ENCODE measurements at places on chromosomes 2 and 18. TPM values are rescaled to one million over a fixed set of nuclear protein-coding genes. Genes with fewer than 3 reads are reported as not detected.

DNA sequence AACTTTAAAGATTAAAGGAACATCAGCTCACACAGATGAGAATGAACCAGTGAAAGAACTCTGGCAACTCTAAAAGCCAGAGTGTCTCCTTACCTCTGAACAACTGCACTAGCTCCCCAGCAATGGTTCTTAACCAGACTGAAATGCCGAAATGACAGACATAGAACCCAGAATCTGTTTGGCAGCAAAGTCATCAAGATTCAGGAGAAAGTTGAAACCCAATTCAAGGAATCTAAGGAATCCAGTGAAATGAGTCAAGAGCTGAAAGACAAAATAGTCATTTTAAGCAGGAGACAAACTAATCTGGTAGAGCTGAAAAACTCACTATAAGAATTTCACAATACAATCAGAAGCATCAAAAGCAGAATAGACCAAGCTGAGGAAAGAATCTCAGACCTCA lies 72.0 kb downstream of the STRADB start:
- DNase-seq, result no peak

The SLC11A1 gene
- 0.19 TPM for total RNA-seq

GRCh38 chr2:101758001-101758400 lies 60.5 kb downstream of the MAP4K4 start:
- peak; percentile 26 for DNase-seq

The DTNB gene
- 31.2 TPM for total RNA-seq

The FHOD3 gene
- not detected for total RNA-seq

The ALPP gene
- not detected for total RNA-seq

DNA sequence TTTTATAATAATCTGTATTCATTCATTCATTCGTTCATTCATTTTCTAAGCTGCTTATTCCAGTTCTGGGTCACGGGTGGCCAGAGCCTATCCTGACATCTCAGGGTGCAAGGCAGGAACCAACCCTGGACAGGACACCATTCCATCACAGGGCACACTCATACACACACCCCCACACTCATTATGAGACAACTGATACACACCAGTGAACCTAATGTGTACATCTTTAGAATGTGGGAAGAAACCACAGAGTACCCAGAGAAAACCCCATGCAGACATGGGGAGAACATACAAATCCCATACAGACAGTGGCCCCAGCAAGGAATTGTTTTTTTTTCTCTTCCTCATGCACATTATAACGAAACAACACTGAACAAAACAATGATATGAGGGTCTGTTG lies 54.7 kb downstream of the RTN4 start:
- DNase-seq, result no peak

The CROCC2 gene
- total RNA-seq, result not detected

- peak; percentile 12 for DNase-seq
Observed at GRCh38 chr2:159968279-159968900, 94.0 kb downstream of the PLA2R1 start.

DNA sequence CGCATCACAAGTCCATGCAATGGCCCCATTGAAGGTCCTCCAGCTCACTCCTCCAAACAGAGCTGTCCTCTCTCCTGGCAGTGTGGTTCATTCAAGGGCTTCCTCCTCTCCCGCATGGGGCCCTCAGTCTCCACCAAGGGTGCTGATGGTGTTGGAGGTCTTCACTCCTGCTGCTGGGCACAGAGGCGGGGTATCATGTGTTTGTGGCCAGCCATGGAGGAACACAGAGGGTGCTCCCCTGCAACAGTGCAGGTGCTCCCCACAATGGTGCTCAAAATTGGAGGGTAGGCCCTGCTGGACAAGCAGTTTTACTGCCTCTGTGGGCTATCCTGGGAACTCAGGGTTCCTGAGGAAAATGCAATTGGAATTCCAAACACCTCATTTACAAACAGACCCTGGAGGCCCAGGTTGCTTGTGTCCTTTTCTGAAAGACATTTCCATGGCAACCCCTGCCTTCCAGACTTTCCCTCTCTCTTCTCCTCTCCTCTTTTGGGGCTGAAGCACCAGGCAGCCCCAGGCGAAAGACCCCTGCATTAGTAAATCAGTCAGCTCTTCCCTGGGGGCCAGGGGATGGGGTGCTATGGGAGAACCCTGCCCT lies 256.0 kb downstream of the HAUS1 start:
- DNase-seq, result no peak

The LRRC30 gene
- not detected for total RNA-seq

DNA sequence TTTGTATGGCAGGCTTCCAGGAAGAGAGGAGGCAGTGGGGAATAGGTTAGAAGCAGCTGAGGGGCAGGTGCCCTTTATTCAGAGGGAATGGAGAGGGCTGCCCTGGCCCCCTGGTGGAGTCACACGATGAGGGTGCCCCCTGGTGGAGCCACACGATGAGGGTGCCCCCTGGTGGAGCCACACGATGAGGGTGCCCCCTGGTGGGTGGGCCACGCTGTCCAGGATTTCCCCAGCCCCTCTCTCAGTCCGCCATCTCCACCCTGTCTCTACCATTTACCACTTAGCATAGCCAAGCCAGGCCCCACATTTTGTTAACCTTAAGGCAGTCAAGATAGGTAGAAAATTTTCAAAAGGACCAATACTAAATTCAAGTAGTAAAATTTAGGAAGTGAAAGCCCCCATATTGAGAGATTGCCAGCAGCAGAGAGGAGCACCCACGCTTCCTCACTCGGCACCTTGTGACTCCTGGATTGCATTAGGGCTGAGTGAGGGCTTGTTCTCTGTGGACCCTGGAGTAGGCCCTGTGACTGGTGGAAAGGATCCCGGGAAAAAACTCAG lies 10.4 kb upstream of the FAM228A start:
- DNase-seq, result peak; percentile 64

GRCh38 chr2:97992836-97993825 lies 2.6 kb downstream of the TMEM131 start:
- no peak for DNase-seq

The NLRC4 gene
- total RNA-seq, result 0.55 TPM

The FBXO36 gene
- total RNA-seq, result 2.1 TPM

GRCh38 chr2:148486655-148487054 lies 157.9 kb upstream of the EPC2 start:
- DNase-seq, result no peak

DNA sequence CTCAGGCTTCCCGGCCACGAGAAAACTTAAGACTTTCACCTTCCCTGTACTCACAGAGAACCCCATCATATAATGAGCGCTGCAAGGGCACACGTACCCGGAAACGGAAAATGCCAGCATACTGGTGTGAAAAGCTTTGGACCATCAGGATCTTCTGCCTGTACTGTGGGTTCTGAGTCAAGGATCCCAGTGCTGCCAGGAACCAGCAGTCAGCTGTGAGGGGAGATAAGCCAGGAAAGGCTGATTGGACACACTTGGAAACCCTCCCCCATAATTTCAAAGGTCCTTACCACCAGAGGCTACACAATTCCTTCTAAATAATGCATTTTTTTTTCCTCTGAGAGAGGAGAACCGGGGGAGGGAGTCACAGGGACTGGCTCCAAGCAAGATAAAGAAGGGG lies 31.4 kb downstream of the CAPN13 start:
- no peak for DNase-seq

DNA sequence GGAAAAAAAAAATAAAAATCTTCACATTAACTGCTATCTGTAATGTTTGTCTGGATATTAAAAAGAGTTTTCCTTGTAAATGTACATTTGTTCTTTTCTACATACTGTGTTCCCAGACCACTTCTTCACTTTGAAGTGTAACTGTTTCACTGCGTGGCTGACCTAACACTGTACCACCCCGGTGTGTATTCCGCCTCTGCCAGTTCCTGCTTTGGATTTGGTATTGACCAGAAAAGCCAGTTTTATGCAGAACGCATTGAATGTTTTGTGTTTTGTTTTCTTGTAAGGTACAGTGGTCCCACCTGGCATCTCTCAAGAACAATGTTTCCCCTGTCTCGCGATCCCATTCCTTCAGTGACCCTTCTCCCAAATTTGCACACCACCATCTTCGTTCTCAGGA lies 128.2 kb upstream of the IL1R2 start:
- no peak for DNase-seq

GRCh38 chr18:1585881-1586488 lies 681.3 kb downstream of the ADCYAP1 start:
- DNase-seq, result no peak

The RNF152 gene
- total RNA-seq, result 0.39 TPM

GRCh38 chr18:38243291-38243690 lies 677.7 kb upstream of the CELF4 start:
- no peak for DNase-seq

The TBC1D8 gene
- total RNA-seq, result 5.2 TPM

The ACTG2 gene
- 0.22 TPM for total RNA-seq

The SERPINB3 gene
- not detected for total RNA-seq

DNA sequence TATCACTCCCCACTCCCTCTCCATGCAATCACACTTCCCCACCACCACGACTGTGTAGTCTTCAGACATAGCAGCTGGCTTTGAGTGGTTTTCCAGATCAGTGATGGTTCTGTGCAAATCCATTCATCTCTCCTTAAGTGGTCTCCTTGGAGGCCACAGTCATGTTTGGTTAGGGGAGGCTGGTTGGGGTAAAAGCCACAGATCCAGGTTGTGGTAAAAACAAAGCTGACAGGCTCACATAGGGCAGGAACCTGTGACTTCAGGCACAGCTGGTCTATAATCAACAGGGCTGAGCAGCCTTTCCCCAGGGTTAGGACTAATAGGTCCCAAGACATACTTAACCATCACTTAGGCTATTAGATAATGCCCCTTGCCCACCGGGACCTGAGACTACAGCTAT lies 46.2 kb upstream of the FZD7 start:
- DNase-seq, result no peak

GRCh38 chr2:45808294-45808800 lies 156.9 kb downstream of the PRKCE start:
- no peak for DNase-seq

The L3MBTL4 gene
- total RNA-seq, result 0.12 TPM

GRCh38 chr2:100584816-100585215 lies 22.0 kb downstream of the PDCL3 start:
- no peak for DNase-seq

The PAX8 gene
- total RNA-seq, result 3.0 TPM

The EMX1 gene
- total RNA-seq, result 0.50 TPM

DNA sequence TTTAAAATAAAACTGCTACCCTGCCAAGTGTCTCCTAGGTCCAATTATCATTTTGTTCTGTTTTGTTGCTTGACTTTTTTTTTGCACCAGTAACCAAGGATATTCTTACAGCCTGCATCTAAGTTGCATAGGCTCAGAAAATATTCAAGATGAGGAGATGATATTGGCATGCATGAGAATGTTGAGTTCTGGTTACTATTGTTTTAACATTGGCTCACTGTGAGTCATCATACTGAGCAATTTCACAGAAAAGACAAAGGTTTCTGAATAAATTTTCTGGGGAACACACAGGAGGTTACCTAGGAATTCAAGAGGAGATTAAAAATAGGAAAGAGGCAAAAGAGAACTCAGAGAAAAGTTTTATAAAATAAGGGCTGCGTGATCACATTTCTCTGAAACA lies 84.8 kb upstream of the POU3F3 start:
- DNase-seq, result no peak

GRCh38 chr2:164662066-164662465 lies 40.8 kb upstream of the GRB14 start:
- no peak for DNase-seq

The COL3A1 gene
- total RNA-seq, result not detected

DNA sequence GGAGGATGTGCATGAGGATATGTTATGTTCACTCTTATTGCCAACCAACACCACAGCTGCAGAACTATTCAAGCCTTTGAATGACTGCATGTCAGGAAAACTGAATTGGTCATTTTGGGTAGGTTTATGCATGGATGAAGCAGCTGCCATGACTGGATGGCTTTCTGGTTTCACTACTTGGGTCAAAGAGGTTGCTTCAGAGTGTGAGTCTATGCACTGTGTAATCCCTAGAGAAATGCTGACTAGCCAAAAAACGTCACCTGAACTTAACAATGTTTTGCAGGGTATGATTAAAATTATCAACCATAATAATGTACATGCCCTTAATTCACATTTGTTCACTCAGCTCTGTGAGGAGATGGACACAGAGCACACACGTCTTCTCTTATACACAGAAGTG lies 206.7 kb upstream of the RBBP8 start:
- no peak for DNase-seq

DNA sequence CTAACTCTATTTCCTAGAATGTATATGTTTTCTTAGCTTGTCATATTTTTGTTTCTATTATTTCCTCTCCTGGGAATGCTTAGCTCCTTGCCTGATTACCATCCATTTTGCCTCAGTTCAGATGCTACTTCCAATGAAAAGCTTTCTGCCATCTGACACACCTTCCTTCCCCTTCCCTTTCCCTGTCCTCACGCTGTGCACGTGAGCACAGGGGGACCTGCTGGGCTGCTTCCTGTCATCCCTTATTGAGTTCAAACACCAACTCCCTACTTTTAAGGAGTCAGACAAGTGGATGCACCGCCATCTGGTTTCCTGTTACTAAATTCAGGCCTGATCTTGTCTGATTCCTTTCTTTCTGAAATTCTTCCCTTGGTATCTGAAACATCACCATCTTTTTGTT lies 2.4 kb upstream of the INO80C start:
- no peak for DNase-seq

The PDE1A gene
- not detected for total RNA-seq

The WDR12 gene
- total RNA-seq, result 95.0 TPM

The GPR17 gene
- not detected for total RNA-seq

- no peak for DNase-seq
Observed at GRCh38 chr2:195477996-195478382, 179.0 kb upstream of the SLC39A10 start.

The AQP12B gene
- not detected for total RNA-seq

DNA sequence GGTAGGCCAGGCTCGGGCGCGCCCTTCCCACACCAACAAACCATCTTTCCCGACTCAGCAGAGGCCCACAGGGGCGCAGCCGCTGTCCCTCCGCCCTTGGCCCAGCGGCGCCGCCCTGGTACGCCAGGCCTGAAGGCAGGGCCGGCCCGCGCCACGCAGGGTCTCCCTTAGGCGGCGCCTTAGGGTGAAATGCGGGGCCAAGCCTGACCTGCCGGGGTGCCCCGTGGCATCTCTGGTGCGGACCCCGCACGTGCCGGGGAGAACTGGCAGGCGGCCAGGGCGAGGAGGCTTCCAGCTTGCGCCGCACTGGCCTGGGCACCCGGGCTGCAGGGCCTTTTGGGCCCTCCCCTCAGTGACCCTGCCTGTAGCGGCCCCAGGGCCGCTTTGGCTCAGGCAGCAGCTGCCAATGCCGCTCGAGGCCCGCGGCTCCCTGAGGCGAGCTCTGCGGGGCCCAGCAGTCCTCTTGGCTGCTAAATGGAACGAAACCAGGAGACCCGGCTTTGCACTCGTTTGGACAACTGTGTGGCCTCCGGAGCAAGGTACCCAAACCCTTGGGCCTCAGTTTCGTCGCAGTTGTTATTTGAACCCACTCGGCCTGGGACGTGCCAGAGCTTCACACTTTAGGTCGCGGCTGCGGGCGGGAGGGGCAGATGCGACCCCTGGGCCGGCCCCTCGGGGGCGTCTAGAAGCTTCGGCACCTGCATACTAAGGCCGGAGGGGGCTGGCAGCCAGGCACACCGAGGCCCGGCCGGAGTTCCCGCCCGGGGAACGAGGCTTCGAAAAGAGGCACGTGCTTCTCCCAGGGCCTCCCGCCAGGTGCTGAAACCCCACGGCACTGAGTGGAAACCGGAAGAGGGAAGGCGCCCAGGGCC lies 8.5 kb downstream of the OTX1 start:
- peak; percentile 29 for DNase-seq
